ENCODE measurements at places on chromosomes 2 and 18.

DNA sequence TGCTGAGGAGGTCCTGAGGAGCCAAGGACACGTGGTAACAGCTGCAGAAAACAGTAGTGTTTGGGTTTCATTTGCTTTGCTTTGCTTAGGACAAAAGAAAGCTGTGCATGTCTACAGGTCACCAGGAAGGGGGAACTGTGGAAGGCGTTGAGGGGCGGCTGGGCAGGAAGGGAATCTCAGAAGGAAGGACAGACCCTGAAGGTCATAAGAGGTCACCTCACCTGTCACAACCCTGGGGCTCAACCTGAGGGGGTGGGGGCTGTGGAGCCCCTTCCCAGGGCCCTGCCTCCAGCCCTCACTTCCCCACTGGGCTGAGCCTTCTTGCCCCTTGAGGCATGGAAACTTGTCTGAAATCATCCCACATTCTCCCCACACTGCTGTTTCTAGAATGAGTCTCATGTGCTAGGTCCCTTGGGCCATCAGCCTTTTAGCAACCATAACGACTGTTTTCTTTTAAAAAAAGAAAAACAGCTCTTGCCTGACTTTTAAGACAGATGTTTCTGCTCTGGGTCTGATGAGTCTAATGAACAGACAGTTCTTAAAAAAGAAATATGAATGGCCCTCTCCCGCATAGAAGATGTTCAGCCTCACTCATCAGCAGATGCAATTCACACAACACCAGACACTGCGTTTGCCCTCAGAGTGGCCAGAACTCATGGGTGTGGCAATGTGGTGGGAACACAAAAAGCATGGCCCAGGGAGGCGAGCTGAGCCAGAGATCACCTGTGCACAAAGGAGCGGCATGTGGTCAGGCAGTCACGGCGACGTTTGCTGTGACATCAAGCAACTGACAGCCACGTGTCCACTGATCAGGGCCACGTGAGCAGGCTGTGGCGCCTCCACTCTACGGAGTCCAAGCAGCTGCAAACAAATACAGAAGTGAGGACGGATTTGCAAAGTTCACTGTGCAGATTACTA is 84.0 kb downstream of the SEPTIN10 start:
- DNase-seq = no peak

DNA sequence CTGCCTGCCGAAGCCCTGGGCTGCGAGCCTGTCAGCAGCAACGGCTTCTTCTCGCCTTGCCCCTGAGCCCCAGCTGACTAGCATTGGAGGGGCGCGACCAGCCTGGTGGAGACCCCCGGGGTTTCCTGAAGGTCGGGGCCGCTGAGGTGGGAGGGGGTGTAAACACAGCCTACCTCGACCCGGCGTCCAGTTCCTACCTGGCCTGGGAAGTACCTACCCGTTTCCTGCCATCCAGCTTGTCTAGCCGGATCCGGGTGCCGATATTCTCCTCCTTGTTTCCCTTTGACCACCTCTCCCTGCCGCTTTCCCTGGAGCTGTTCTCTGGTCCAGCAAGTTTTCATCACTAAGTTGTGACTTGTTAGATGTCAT is 511 bp downstream of the MOB4 start:
- peak; percentile 27 for DNase-seq

GRCh38 chr2:19458427-19459003 is 100.1 kb upstream of the OSR1 start:
- no peak for DNase-seq

DNA sequence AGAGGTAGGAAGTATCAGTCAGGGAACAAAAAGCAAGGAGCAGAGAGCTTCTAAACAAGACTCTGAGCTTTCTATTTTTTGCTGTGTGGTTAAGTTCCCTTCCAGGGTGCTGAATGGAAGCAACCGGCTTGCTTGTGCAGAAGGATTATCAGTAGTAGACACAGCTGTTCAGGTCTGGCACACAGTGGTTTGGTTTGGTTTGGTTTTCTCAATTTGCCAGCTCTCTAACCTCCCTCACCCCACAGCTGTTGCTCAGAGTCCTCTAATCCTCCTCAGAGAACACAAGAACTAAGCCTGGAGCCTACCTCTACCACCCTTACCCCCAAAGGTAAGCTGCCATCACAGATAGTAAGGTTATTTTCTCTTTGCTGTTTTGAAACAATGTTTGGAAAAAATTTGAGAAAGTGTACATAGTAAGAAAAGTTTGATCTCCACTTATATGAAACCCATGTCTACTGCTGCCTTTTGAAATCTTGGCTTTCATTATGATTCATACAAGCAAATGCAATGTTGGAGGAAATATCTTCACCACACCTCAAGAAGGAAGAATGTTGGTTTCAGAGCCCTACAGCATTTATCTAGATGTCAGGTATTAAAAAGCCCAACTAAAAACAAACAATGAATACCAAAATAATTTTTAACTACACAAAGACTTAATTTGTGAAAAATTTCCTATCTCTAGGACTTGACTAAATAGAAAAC is 255.3 kb downstream of the NR4A2 start:
- no peak for DNase-seq

DNA sequence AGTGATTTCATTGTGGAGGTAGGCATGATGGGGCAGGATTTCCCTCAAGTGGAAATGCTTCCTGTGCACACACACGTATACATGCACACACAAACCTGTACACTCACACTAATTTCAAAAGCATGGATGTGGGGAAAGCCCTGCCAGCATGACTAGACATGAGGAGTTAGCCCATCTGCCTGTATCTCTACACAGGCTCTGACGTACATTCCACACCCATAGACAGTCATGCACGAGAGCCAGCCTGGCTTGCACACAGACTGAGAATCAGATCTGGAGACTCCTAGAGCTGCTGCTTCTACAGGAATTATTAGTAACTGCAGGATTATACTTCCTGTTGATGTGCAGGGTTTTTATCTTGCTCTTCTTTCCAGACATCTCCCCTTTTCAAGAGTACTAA is 27.3 kb upstream of the NFU1 start:
- DNase-seq = no peak

DNA sequence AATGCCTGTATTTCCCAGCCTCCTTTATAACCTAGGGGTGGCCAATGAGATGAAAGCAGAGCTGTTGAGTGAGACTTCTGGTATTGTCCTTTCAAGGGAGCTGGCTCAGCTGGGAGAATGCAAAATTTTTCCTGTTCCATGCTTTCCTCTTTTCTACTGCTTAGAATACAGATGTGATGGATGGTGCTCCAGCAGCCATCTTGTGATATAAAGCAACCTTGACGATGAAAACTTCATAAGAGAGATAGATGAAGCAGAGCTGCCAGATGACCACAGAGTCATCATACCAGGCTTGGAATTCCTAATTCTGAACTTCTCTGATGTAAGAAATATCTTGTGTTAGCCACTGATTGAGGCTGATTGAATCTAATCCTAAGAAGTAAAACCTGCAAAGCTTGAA is 11.9 kb upstream of the INHBB start:
- no peak for DNase-seq

DNA sequence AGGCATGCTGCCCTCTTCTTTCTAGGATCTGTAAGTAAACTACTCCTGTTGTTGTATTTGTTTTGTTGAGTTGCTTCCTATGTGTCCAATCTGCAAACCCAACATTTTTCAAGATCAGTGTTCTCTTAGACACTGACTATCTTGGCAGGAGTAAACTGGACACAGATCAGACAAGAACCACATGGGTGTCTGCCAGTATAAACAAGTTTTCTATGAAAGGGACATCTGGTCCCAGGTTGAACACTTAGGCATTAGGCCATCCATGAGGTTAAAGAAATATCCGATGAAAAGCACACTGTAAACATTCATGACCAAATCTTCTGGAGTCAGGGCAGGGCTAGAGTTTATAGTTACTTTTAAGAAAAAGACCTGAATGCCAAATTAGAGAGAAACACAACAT is 441.8 kb downstream of the NYAP2 start:
- no peak for DNase-seq

GRCh38 chr2:84628486-84628885 is 112.2 kb downstream of the DNAH6 start:
- no peak for DNase-seq

DNA sequence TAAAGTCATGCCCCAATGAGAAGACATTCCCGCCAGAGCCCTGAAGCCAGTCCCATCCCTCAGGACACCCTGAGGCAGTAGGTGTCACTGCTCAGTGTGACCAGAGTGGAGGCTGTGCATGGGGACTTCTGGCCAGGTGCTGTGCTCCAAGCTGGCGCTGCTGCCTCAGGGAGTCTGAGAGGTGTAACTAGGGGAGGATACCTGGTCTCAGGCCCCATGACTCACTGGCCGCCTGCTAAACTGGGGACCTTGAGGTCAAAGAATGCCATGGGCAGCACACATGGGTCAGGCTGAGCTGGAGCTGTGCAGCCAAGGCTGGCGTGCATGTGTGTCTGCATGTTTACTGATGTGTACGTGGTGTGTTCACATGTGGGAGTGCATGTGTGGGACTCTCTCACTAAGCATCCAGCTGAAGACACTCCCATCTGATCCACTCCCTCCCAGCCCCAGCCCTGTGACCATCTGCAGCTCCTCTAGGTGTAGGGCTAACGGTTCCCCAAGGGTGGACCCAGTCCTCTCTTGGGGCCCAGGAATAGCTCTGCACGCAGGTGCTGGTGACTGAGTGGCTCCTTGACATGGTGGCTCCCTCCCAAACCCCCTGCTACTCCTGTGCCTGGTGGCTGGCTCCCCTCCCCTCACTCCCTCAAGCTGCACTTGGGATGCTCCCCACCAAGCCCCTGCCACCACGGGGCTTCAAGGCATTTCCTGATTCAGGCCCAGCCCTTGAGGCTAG is 16.5 kb downstream of the HS6ST1 start:
- DNase-seq = no peak

DNA sequence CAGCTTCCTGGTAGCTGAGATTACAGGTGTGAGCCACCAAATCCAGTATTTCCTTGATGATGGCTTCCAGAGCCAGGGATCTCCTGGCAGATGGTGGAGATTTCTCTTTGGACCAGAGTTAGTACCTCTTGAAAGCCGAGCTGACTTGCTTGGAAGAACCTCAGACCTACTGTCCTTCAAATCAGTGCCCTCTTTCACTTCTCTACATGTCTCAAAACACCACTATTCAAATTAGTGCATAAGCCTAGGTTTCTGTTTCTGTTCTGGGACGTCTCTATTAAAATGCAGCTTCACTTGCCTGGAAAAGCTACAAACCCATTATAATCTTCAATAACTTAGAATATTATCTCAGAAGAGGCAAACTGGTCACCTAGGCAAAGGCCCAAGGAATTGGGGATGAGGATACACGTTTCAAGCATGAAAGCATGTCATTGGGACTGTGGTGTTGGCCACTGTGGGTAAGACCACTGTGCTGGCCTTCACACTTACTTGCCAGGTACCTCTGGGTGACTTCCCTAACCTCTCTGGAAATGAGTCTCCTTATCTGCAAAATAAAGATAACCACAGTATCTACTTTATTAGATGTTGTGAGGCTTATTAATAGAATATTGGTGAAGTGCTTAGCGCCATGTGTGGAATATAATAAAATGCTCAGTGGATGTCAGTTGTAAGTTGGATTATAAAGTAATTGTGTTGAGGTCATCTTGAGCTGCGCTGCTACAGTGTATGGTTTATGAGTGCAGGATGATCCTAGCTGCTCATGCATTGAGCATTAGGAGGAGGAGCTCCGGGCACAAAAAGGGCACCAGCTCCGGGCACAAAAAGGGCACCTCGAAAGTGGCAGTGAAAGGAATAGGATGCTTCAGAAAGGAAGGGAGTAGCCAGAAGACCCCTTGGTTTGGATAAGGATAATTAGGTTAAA is 84.5 kb downstream of the DOCK10 start:
- DNase-seq = no peak

DNA sequence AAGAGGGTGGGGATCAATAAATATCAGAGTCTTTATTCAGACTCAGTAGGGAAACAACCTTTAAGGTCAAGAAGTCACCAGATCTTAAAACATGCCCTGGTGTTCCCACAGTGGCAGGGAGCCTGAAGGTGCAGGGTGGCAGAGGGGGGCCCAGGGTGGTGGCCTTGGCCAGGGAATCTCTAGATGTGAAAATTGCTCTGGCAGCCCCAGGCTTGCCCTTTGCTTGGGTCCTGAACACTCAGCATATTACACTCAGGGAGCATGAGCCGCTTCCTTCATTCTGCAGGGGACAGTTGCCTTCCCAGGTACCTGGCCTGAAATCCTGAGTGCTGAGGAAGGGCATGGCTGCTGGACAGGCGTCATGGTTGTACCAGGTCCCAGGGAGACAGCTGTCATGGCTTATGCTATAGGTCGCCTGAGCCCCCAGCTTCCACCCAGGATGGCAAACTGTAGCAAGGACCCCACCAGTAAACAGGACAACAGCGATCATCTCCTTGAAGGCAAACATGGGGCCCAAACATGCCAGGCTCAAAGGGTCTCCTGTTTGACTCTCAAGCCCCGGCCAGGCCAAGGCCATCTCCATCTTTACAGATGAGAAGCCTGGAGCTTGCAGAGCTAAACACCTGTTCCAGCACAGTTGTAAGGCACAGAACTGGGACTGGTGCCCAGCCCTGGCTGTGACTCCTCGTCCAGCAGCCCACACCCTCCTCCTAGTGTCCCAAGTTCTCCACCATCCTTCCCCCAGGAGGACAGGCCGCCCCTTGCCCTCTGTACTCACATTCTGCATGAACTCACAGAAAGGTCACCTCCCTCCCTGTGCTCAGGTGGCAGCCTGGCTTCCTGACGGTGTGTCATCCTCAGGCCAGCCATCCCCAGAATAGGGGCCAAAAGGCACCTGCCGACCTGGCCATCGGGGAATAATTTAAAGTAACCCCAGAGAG is 14.6 kb downstream of the ABCG8 start:
- no peak for DNase-seq
